ENCODE measurements at places on chromosomes 2 and 18.

DNA sequence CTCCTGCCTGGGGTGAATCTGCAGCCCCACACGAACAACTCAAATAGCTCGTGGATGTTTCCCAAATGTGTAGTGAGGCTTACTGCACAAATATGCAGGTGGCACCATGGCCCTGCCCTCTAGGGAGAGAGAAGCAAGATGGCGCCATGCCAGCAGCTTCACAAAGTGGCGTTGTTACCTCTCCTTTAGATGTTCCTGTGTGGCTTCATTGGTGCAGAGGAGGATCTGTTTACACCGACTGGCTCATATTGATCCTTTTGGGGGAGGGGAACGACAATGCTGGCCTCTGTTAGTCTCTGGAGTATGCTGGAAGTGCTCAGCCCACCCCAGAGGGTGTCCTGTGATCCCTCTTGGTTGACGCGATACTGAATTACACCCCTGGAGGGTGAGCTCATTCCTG, 99.5 kb upstream of the GATA6 start:
- no peak for DNase-seq

DNA sequence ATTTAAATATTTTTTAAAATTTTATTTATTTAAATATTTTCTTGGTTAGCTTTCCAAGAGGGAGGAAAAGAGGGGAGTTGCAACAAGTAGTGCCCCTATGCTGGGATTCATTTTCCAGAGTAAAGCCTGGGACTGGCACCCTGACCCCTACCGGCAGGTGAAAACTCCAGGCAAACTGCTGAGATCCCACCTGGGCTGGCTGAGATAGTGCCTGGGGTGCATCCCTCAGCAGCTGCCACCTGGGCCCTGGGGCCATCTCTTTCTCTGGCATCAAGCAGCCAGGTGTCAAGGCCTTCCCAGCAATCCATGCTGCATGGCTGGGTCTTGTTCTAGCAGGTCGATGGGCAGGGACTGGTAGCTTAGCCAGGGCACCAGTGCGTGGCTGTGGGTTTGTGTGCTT, 6.6 kb downstream of the SIX2 start:
- no peak for DNase-seq

GRCh38 chr2:221486106-221486505, 86.0 kb downstream of the EPHA4 start:
- DNase-seq: no peak

- DNase-seq: no peak
Measured at GRCh38 chr2:147181351-147182029, 663.3 kb upstream of the ACVR2A start.

DNA sequence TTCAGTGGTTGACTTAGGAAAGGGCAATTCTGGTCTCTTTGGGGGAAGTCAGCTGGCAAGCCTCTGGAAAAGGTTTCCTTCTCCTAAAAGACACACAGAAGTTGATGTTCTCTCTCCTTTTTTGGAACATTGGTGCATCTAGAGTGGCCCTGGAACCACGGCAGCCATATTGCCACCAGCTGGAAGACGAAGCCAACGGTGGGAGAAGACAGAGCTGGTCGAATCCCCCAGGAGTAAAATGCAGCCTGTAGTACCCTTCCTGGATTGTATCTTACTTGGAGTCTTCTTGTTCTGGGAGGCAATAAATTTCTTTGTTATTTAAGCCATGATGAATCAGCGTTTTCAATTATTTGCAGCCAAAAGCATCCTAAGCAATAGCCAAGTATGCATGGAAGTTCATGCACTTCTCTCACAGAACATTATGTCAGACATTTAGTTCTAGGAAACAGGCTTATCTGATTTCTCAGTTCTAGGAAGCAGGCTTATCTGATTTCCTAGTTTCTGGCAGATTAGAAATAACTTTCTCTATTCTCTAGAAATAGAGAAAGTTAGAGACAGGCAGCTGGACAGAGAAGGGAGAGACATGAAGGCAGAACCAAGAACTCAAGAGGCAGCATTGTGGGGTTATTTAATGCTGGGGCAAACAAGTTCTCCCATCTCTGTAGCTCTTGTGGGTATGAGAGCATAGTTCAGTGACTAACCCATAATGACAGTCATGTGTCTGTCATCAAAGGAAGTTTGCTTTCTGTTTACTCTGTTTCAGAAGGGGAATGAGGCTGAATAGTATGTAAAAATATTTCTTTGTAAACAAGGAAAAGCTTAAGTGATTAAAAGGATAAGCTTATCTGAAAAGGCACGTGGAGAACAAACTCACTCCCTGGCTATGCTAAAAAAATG, 40.5 kb upstream of the NABP1 start:
- DNase-seq: no peak

All from NCI-H510A (cell line).